AG04450 (cell line): ENCODE measurements at places on chromosomes 5 and 9.
A peak's percentile ranks its signal among the peaks of the same experiment; 100 is the strongest.

DNA sequence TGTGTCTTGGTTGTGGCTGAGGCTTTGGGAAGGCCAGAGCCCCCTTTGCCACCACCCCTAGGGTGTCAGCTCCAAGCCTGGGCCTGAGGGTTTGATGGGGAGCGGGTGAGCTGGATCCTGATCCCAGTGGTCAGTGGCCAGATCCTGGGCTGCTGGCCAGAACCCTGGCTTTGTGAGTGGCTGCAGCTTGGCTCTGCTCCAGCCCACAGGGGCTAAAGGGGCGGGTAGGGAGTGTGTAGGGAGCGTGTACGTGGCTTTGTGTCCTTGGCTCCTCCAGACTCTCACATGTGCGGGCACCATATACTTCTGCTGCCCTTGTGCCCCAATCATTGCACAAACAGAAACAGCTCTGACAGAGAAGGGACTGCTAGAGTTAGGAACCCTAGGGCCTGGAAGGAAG, 1.2 kb upstream of the IL11RA start:
- no peak for DNase-seq

GRCh38 chr5:123916345-123917121, 404.6 kb downstream of the CSNK1G3 start:
- peak; percentile 13 for DNase-seq

DNA sequence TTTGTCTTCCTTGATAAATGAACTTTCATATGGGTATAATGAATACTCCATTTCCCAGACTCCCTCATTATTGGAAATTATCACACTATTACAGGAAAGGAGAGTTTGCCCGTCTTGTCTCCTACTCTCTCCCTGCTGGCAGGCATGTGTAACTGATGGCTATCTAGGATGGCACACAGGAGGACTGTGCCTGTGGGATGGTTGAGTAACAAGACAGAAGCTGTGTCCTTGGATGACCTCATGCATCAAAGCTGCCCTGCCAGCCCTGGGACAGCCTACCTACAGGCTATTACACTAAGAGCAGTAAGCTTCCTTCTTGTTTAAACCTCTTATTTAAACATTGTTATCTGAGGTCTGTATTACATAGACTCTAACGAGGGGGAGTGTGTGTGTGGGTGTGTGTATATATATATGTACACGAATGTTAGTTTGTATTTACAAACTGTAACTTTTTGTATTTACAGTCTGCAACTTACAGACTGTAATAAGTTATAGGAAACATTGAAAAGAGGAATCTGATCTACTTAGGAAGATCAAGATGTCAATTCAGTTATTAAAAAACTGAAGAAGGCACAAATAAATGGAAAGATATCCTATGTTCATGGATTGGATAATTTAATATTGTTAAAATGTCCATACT, 247.6 kb upstream of the ACO1 start:
- no peak for DNase-seq

DNA sequence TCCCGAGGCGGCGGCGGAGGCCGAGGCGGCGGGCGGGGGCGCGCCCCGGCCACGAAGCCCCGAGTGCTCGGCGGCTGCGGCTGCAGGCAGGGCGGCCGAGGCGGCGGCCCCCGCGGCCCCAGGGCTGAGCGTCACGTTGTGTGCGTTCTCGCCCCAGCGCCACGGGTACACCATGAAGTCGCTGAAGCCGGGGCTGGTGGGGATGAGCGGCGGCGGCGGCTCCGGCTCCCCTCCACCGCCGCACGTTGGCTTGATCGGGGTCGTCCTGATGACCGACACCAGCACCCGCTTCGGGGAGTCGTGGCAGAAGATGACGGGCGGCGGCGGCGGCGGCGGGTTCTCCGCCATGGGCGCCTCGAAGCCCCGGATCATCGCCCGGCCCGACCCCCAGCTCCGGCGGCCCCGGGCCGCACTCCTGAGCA, 498 bp downstream of the ZNF367 start:
- no peak for DNase-seq

GRCh38 chr5:16742938-16743337, 126.1 kb upstream of the RETREG1 start:
- DNase-seq: no peak

GRCh38 chr5:159206818-159207217, 2.5 kb downstream of the RNF145 start:
- DNase-seq: no peak

DNA sequence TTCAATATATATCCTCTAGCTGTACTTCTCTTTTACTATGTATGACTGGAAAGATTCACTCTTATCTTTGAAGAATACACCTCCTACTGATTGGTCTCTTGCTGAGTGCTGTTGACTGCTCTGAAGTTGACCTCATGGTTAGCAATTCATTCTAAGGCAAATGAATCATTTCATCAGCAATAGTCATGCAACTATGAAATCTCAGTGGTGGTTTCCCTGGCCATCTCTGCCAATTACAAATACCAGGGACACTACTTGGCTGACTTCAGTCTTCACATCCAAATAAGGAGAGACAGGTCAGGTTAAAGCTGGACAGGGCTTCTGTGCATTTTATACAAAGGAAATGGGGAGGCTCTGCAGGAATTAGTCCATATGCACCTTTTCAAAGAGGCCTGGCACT, 333.5 kb upstream of the ACTBL2 start:
- DNase-seq: peak; percentile 82

GRCh38 chr5:124920909-124921666, 174.6 kb upstream of the ZNF608 start:
- DNase-seq: no peak

DNA sequence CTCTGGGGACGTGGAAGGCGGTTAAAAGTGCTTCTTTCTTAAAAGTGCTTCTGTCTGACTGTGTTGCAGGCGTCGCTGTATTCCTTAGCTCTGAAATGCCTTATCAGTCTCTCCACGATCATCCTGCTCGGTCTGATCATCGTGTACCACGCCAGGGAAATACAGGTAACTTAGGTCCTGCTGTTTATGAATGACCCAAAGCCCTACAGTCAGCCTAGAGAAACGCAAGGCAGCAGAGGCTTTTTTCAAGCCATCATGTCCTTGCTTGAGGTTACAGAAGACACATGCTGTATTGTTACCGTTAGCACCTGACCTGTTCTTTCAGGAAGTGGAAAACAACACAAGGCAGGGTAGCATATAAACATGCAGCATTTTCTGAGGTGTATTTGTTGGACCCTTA, 2.0 kb downstream of the KCNN2 start:
- no peak for DNase-seq

DNA sequence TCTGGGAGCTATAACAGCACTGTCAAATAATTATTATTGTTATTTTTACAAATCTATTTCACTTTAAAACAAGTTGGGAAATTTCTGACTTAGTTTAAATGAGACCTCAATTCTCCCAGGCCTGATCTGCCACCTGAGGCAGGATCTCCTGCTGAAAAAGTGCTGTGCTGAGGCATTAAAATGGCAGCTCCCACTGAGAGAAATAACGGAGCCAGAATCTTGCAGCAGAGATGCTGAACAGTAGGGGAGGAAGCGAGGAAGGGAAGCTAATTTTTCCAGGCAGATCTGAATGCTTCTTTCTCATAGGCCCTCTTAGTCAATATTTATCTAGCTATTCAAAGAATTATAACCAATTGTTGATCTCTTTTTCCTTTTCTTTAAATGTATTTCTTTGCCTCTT, 196.3 kb downstream of the ZNF462 start:
- no peak for DNase-seq

GRCh38 chr5:106489004-106489403, 1181.7 kb downstream of the EFNA5 start:
- DNase-seq: no peak

- no peak for DNase-seq
These were observed 51.6 kb downstream of the DOCK8 start for GRCh38 chr9:266228-266627.

DNA sequence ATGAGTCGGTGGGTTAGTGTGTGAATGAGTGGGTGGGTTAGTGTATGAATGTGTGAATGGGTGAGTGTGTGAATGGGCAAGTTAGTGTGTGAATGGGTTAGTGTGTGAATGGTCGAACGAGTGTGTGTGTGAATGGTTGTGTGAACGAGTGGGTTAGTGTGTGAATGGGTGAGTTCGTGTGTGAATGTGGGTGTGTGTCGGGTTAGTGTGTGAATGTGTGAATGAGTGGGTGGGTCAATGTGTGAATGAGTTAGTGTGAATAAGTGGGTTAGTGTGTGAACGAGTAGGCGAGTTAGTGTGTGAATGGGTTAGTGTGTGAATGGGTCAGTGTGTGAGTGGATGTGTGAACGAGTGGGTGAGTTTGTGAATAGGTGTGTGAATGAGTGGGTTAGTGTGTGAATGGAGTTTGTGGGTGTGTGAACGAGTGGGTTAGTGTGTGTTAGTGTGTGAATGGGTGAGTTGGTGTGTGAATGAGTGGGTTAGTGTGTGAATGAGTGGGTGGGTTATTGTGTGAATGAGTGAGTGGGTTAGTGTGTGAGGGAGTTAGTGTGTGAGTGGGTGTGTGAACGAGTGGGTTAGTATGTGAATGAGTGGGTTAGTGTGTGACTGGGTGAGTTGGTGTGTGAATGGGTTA, 38.8 kb downstream of the NKD2 start:
- no peak for DNase-seq

DNA sequence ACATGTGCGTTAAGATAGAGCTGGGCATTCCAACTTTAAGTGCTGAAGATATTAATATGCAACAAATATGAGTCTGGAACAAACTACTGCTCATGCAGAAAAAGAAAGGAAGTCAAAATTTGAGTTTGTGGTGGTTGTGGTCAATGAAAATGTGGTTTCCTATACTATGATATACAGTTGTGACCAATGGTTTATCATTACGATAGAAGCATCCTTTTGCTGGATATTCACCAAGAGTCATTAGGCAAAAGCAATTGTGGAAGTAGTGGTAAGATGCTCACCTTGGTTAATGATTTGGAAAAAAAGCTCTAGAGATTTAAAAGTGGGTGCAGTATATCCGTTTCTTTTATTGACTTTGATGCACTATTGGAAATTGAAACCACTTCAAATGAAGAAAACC, 1007.0 kb downstream of the NR2F1-AS1 start:
- DNase-seq: no peak

DNA sequence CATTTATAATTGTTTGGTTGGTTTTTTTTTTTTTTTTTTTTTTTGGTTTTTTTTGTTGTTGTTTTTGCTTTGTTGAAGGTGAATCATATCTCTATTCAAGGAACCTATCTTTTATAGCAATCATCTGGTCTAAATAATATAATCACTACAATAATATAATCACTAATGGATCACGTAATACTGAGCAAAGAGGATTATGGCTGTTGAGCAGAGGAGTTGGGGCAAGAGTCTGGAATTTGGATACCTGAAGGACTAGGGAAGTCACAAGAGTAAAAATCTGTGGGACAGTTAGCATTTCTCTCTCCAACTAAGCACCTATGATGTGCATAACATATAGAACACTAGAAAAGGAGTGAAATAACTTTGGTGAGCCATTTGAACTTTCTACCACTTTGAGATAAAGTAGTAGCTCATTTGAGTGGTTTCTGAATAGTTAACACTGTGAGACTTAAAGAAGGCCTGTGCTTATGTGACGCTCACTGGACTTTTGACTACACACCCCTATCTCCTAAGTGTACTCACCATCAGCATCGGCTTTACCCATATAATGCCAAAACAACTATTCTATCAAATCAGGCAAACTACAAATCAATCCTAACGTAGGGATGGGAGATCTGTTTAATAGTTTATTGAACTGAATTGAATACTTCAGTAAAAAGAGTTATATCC, 564.9 kb upstream of the TUSC1 start:
- no peak for DNase-seq

GRCh38 chr5:44875661-44876605, 67.2 kb downstream of the MRPS30 start:
- DNase-seq: peak; percentile 36

DNA sequence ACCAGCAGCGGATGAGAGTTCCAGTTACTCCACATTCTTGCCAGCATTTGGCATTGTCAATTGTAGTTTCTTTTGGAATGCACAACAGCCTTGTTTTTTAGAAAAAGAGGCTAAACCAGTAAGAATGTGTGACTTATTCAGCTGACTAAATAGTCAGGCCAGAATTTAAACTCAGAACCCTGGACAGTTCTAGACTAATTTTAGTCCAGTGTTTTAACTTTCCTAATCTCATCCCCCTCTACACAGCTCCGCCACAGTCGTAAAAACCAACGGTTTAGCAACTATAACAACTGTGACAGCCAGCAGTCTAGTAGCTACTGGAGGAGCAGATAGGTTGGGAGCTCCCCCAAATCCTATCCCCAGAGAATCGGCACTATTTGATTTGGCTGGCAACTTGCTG, 103.7 kb downstream of the FOXD1 start:
- DNase-seq: no peak

DNA sequence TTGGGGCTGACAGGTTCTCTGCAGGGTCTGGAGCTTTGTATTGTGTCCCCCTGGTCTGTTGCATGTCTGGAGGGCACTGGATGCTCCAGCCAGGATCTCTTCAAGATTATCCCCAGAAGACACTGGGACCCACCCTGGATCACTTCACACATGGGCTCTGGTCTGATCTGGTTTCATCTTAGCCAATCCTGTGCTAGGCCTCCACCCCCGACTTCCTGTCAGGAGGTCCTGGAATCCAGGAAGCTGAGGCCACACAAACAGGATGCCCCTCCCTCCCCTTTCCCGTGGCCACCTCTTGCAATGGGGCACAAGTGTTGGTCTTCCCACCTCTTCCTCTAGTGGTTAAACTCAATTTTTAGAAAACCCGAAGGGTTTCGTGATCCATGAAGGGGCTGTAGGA, 242.6 kb upstream of the MVB12B start:
- no peak for DNase-seq

- DNase-seq: no peak
These were observed 22.7 kb downstream of the SPDL1 start for GRCh38 chr5:169606279-169606678.

GRCh38 chr9:91591627-91592026, 168.0 kb upstream of the NFIL3 start:
- no peak for DNase-seq

- DNase-seq: no peak
These were observed 21.4 kb downstream of the GARNL3 start for GRCh38 chr9:127285965-127286364.

DNA sequence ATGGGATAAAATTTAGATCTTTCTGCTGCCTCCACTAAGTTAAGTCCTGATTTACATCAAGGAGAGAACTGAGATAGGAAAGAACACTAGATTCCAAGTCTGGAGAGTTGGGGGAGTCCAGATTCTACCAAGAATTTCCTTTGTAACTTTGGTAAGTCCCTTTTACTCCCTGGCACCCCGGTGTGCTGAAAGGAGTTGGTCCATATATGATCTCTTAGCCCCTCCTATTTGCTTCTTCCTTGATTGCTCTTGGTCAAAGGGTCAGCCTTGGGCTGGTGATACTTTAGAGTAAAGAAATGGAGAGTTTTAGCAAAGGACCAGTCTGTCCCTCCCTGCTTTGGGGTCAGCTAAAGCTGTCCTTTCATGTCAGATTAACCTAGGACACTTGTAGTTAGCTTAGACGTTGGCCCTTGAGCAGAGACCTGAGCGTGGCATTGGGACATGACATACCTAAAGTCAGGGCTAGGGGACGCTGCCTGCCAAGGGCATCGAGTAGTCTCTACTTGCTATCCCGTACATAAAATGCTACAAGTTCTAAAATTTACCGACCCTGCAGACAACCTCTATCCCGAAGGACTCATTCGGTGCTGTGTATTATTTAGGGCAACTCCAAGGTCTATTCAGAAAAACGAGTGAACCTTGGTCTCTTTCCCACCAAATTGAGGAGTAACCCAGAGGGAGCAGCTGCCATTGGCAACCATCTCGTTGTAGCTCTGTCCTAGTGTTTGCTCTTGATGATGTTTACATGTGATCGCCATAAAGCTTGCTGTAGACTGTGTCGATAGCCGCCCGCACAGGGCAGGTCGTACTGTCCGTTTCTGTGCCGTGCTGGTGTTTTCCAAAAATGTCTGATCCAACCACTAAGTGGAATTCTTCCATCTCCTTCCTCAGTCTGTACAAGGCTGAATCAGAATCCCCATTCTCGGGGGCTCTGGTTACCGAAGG, 94.4 kb downstream of the PDE6A start:
- no peak for DNase-seq
